ENCODE measurements at places on chromosomes 7 and 10.

- DNase-seq: no peak
Measured at GRCh38 chr10:124062390-124062789, 31.0 kb downstream of the CHST15 start.

GRCh38 chr7:44814919-44815318, 18.4 kb downstream of the PPIA start:
- no peak for DNase-seq

- no peak for DNase-seq
Measured at GRCh38 chr7:141950806-141951205, 4.0 kb upstream of the CLEC5A start.

- DNase-seq: no peak
Measured at GRCh38 chr10:125093974-125094705, 66.2 kb downstream of the CTBP2 start.

GRCh38 chr7:157579425-157579824, 242.6 kb downstream of the DNAJB6 start:
- DNase-seq: no peak

DNA sequence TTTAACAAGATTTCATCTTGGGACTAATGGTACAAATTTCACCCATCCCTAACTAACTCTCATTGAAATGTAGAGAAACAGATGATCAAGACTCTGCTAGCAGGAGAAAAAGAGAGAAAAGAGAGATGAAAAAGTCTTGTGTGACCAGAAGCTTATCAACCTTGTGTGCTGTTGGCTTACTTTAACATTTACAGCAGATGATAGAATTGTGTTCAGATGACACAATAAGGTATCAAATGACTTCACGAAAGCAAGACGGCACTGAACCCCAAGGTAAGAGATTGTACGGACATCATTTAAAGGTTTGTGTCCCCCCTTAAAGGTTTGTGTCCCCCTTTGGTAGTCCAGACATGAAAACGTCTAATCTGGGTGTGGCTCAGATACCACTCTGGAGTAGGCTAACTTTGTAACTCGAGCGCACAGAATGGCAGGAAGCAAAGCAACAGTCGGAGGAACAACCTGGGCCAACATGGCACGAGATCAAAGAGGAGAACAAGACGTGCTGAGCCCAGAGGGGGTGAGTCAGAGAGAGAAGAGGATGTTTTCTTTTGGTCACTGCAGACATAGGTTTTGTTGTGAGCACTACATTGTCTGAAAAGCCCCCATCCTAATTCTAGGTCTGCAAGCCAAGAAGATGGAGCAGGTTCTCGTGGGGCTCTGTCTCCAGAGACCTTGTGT, 10.4 kb upstream of the LMBR1 start:
- peak; percentile 41 for DNase-seq

- DNase-seq: no peak
Measured at GRCh38 chr7:151399906-151400305, 9.9 kb downstream of the WDR86 start.

DNA sequence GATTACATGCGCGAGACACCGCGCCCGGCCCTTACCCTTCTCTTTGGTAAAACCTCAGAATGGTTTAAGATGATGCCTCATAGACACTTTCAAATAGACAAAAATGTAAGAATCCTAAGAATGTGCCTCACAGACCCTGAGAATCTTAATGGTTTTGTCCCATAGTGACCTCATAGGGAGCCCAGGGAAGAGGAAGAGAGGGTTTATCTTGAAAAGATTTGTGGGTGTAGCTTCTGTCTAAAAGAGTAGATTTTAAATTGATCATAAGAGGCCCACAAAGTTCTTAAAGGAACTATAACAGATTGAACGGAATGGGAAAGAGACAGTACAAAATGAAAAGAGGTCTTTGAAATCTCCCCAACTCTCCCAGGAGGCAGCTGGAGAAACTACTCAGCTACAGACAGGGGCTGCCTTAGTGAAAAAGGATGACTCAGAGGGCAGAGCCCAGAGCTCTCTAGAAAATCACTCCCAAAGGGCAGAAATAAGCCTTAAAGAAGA, 220.6 kb downstream of the ADRA2A start:
- DNase-seq: no peak

DNA sequence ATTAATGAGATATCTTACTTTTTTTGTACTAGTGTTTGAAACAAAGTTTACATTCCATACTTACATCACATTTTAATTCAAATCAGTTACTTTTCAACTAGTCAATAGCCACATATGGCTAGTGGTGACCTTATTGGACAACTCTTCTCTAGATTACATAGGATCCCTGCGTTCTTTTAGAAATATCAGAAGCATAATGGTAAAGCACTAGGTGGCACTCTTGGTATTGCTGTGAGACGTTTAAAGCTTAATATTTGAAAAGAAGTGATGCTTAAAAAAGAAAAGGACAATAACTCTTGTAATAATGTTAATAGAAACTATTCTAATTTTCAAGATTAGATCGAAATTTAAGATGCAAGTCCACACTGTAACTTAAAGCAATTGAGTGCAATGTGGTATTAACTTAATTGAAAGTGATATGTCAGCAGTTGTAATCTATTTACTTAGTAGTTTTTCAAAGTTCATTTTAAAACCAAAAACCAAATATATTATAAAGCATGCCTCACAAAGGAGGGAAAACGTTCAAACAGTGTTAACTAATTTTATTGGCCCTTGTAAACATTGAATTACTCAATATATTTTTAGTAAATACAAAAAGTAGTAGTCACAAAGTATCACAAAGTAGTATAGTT, 339.1 kb downstream of the ATRNL1 start:
- no peak for DNase-seq

GRCh38 chr10:133308421-133309099, at the start of the genes TUBGCP2 and ZNF511:
Gene TUBGCP2, minus strand, starts transcription at chr10:133308872. Its CDS starts 5,931 bp downstream, at chr10:133302941.
Gene ZNF511, plus strand, starts transcription at chr10:133308914. Its CDS starts 30 bp downstream, at chr10:133308944.
- DNase-seq: peak; percentile 83

GRCh38 chr10:34193931-34194626, 621.0 kb downstream of the PARD3 start:
- DNase-seq: no peak

DNA sequence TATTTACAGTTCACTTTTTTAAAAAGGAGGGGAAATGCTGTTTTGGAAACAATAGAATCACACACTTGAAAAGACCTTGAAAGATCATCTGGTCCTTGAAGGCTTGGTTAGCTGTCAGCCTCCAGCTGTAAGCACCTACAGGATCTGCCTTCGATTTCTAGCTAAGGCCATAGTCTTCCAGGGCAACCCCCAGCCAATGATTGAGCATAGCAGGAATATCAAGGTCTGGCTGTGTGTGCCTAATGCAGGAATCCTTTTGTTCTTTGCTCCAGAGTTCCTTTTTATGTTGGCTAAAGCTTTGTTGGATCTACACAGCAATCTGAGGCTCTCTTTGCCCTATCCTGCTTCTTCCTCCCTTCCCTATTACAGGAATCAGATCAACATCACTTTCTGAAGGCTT, 5.2 kb upstream of the YAE1 start:
- no peak for DNase-seq

DNA sequence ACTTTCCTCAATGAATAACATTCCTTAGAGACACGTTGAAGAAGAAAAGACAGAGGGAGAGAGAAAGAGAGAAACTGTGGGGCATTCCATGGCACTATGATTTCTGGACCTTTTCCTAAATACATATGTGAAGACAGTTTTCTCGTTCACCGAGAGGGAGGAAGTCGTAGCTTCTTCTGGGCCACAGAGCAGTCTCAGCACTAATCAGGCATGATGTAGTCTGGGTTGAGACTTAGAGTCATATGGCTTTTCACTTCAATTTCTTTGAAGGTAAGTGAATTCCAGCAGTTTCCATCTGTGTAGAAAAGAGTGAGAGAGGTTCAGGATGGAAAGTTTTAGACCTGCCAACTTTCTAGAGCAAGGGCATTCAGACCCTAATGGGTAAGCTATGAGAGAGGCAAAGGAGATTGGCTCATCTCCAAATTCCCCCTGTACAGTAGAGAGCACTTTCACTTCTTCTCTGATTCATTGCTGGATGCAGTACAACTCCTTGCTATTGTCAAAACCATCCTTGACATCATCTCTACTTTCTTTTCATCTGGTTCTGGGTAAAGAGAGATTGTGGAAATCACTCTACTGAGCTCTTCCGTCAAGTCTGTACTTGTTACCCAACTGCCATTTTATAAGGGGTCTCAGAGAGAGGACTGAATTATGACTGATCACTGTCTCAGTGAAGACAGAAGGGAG, 31.5 kb upstream of the OR9A4 start:
- no peak for DNase-seq

DNA sequence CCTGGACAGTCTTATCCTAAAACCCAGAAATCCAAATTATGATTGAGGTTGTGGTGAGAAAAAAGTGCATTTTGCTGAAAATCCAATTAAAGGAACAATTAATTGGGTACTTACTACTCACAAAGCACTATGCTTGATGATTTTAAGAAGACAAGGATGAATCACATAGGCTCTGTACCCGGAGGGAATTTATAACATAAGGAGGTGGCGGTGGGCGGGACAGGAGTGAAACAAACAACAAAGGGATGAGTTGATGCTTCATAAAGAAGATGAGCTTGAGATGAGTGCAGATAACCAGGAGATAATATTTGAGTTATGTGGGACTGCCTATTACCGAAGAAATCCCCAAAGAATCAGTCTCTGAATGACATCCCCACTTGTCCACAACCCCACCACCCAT, 171.1 kb upstream of the FZD8 start:
- no peak for DNase-seq

GRCh38 chr7:108057951-108058481, 55.1 kb upstream of the LAMB1 start:
- no peak for DNase-seq

GRCh38 chr10:47020471-47020870, 109.2 kb downstream of the PTPN20 start:
- DNase-seq: no peak

DNA sequence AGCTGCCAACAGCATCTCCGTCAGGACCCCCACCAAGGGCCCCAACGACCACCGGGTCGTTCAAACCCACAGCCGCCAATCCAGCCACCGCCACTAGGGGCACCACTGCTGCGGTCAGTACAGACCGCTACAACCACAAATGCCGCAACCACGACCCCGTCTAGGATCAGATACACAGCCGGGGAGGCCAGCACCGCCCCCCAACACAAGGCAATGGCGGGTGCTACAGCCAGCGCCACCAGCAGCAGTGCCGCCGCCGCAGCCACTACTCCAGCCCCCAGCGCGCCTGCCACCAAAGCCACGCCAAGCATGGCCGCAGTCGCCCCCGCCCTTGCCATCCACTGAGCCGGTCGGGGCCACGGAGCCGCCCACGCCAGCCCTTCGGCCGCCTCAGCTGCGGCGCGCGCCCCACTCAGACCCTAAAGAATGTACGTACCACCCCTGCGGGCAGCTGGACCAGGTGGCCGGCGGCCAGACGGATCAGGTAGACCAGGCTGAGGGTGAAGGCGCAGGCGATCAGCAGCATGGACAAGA, 473 bp downstream of the CYP51A1 start:
- DNase-seq: peak; percentile 22

DNA sequence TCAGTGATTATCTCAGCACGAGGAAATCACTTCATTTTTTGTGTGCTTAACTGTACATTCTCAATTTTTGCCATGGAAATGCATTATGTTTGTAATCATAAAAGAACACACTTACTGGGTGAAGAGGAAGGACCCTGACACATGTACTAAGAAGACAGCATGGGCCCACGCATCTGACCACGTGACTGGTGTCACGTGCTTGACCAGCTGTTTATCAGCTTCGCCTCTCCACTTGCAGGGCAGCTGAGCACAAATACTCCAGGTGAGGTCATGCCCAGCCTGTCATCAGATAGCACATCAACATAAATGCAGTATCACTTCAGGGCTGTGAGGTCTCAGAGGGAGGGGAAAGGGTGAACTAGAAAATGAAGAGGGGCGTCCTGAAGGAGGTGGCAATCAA, 179.8 kb downstream of the EBF3 start:
- no peak for DNase-seq

GRCh38 chr10:49173201-49173772, 14.9 kb downstream of the TMEM273 start:
- no peak for DNase-seq

DNA sequence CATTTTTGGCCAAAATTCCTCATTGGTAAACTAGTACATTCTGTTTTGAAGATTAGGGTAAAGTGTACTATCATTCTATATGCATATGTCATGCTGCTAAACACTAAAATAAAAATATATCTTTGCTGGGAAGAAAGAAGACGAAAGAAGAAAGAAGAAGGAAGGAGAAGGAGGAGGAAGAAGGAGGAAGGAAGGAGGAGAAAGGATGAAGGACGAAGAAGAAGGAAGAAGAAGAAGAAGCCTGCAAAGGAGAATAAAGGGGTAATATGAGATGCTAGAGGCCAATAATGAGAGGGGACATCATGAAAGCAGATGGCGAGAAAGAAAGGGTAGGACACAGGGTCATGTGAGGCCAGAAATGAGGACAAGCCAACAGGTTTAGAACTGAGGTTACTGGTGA, 8.0 kb downstream of the SLC25A13 start:
- DNase-seq: no peak

DNA sequence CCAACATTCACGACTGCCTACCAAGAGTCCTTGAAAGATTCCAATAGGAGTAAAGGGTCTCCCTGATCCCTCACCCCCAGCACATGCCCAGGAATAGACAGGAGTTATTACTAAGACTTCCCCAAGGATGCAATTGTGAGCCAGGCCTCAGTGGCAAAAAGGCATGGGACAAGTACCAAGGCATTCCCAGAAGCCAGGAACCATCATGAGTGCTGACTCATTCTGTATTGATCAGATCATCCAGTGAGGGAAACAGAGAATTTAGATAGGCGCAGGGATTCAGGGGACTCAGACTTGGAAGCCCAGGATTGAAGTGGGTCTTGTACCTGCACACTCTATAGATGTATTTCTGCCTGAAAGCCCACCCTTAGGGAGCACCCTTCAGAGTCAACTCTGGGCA, 21.2 kb downstream of the MBL2 start:
- no peak for DNase-seq

- no peak for DNase-seq
Measured at GRCh38 chr7:44193011-44193802, 4.0 kb upstream of the GCK start.

GRCh38 chr7:52498366-52498765, 537.1 kb upstream of the POM121L12 start:
- no peak for DNase-seq

All from activated CD8-positive, alpha-beta memory T cell treated with anti-CD3 and anti-CD28 coated beads for 1 hour (primary cell).